ENCODE measurements at places on chromosomes 5 and 9. TPM values are rescaled to one million over a fixed set of nuclear protein-coding genes. Genes with fewer than 3 reads are reported as not detected.

Gene ST6GALNAC6
- 27.6 TPM for total RNA-seq

Gene PTPN3
- total RNA-seq: 13.1 TPM

Gene CSNK1A1
- 131 TPM for total RNA-seq

Gene ADGRD2
- total RNA-seq: not detected

Gene CNTNAP3
- total RNA-seq: 12.7 TPM

Gene CYSRT1
- total RNA-seq: 4.1 TPM

Gene BRINP1
- 0.16 TPM for total RNA-seq

Gene ZFYVE16
- 13.2 TPM for total RNA-seq

Gene INSYN2B
- 0.63 TPM for total RNA-seq

Gene HTR1A
- not detected for total RNA-seq

Gene CDC20B
- total RNA-seq: 0.08 TPM

Gene PDLIM4
- total RNA-seq: 0.47 TPM

Gene ZDHHC11
- total RNA-seq: 20.9 TPM

Gene KIF27
- total RNA-seq: 1.3 TPM

Gene PCDHGA2
- total RNA-seq: 0.78 TPM

Gene RASGRF2
- 2.3 TPM for total RNA-seq

Gene PCDHGB4
- total RNA-seq: 0.87 TPM

Gene TMEM174
- not detected for total RNA-seq

Gene TMEM232
- not detected for total RNA-seq

Gene SLC1A3
- total RNA-seq: not detected

Gene CDH9
- total RNA-seq: not detected

Gene PKN3
- total RNA-seq: 20.6 TPM

Gene GFI1B
- total RNA-seq: not detected

Gene PLCXD3
- 0.13 TPM for total RNA-seq

All from A549 treated with ZK216348 at 1 μM for 4 hours (cell line).